Liver (tissue), 10 donors: ENCODE measurements at places on chromosomes 2 and 18. TPM values are rescaled to one million over a fixed set of nuclear protein-coding genes. Genes with fewer than 3 reads are reported as not detected.

DNA sequence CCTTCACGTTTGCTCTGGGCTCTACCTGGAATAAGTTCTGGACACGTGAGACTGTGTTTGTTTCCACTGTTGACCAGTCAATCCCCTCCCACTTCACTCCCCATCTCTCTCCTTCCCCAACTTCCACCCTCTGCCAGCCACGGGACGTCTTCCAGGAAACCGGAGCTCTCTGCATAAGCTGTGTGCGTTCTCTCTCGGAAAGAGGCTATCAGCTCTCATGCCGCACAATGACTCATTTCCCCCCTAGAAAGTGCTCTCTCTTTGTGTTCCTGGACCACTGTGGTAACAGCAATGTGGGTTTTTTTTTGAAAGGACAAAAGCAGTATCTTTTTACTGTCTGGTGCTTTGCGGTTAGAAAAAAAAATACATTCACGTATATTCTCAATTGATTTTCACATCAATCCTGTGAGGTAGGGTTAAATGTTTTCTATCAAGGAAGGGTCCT is 10.2 kb downstream of the PROKR1 start:
- H3K4me1 ChIP-seq = no peaks in the 10 kb centered on the region
- H3K36me3 ChIP-seq = no peaks in the 10 kb centered on the region
- no peak overlapping the region for H3K27ac ChIP-seq
- H3K27me3 ChIP-seq = no peaks in the 10 kb centered on the region
- H3K4me3 ChIP-seq = no peak overlapping the region

- H3K36me3 ChIP-seq = peaks cover 5% of the 10 kb centered on the region
- H3K4me1 ChIP-seq = no peaks in the 10 kb centered on the region
- no peak overlapping the region for H3K4me3 ChIP-seq
- H3K27me3 ChIP-seq = no peaks in the 10 kb centered on the region
- H3K27ac ChIP-seq = no peak overlapping the region
- DNase-seq = no peak
These were observed 219.8 kb downstream of the DYSF start for GRCh38 chr2:71672826-71673795.

- DNase-seq = no peak
- H3K36me3 ChIP-seq = no peaks in the 10 kb centered on the region
- no peaks in the 10 kb centered on the region for H3K4me1 ChIP-seq
- no peak overlapping the region for H3K4me3 ChIP-seq
- H3K27ac ChIP-seq = no peak overlapping the region
- no peaks in the 10 kb centered on the region for H3K27me3 ChIP-seq
These were observed 256.1 kb downstream of the RPRM start for GRCh38 chr2:153222231-153223165.

- DNase-seq = no peak
- no peak overlapping the region for H3K4me3 ChIP-seq
- no peak overlapping the region for H3K27ac ChIP-seq
- no peaks in the 10 kb centered on the region for H3K27me3 ChIP-seq
- no peaks in the 10 kb centered on the region for H3K4me1 ChIP-seq
- no peaks in the 10 kb centered on the region for H3K36me3 ChIP-seq
These were observed 153.9 kb upstream of the LGALSL start for GRCh38 chr2:64300066-64300465.

DNA sequence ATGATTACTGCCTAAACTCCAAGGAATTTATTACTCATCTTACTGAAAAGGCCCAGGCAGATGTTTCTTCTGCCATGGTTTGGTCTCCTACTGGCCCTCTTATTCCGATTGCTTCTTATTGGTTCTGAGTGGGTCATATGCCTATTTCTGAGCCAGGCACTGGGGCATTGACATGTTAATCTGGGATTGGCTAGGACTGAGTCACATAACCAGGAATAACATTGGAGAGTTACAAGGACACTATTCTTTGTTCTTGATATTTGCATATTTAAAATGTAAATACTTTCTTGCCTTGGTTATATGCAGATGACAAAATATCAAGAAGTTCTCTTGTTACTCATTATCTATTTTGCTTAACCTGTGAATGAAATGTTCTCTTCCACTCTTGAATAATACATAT is 534.4 kb upstream of the SLC39A10 start:
- H3K27ac ChIP-seq = no peak overlapping the region
- H3K27me3 ChIP-seq = no peaks in the 10 kb centered on the region
- H3K36me3 ChIP-seq = no peaks in the 10 kb centered on the region
- DNase-seq = no peak

GRCh38 chr18:23810396-23810795 is 121.1 kb downstream of the LAMA3 start:
- H3K4me3 ChIP-seq = no peak overlapping the region
- no peak for DNase-seq
- no peak overlapping the region for H3K27ac ChIP-seq
- H3K27me3 ChIP-seq = no peaks in the 10 kb centered on the region

GRCh38 chr18:6561420-6561861 is 146.7 kb upstream of the L3MBTL4 start:
- H3K27ac ChIP-seq = no peak overlapping the region
- H3K36me3 ChIP-seq = no peaks in the 10 kb centered on the region
- no peak overlapping the region for H3K4me3 ChIP-seq
- H3K4me1 ChIP-seq = no peaks in the 10 kb centered on the region
- no peak for DNase-seq

DNA sequence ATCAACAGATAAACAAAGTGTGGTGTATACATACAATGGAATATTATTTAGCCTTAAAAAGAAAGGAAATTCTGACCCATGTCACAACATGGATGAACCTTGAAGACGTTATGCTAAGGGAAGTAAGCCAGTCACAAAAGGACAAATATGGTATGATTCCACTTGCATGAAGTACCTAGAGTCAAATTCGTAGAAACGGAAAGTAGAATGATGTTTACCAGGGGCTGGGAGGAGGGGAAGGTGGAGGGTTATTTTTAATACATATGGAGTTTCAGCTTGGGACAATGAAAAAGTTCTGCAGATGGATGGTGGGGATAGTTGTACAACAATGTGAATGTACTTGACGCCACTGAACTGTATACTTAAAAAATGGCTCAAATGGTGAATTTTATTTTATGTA is 3.3 kb upstream of the DES start:
- no peak for DNase-seq
- no peak overlapping the region for H3K27ac ChIP-seq
- H3K36me3 ChIP-seq = no peaks in the 10 kb centered on the region
- peaks cover 3% of the 10 kb centered on the region for H3K27me3 ChIP-seq
- H3K4me1 ChIP-seq = peaks cover 3% of the 10 kb centered on the region
- H3K4me3 ChIP-seq = no peak overlapping the region

DNA sequence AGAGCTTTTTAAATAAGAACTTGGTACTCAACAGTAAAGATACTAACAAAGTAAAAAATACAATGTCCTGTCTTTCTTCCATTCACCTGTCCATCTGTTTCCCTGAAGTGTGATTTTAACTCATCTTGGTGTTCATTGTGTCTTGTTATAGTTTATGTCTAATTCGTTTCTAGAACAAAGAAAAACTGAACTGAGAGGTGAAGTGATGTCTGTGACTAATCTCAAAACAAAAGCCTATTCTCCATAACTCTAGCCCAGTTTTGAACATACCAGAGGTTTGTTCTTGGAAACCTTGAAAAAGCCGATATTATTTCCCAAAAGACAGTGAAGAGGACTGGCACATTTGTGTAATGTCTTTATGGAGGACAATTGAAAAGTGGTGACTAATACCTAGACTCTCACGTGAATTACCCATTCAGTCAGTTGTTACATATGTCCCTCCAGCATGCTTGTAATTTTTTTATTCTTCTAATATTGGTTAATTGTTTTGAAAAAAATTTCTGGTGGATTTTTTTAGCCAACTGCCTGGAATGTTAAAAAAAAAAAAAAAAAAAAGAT is 725.8 kb downstream of the SATB2 start:
- no peaks in the 10 kb centered on the region for H3K36me3 ChIP-seq
- no peak overlapping the region for H3K27ac ChIP-seq
- DNase-seq = no peak

DNA sequence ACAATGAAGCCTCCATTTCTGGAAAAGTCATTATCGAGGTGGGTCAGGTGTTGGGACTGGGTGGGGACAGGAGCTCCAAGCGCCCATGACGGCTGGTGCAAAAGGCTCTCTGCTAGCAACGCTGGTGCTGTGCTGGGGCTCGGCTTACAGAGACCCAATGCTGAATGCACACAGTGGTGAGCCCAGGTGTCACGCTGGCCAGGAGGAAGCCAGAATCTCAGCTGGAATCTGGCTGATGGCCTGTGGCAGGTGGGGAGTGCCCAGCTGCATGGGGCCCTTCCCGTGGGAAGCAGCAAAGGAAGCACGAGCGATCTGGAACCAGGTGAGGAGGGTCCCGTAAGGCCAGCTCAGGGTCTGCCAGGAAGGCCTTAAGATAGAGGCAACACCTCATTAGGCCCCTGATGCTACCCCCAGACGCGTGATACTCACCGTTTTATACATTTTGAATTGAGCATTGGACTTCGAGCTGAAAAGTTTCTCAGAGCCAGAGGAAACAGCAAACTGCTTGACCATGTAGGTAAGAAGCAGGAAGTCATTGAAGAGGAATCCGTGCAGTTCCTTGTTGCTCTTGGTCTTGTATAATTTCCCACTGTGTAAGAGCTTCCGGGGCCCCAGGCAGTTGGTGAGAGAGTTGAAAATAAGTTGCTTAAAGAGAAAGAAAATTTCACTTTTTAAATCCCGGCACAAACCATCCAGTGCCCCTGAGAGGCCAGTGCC is 34.7 kb downstream of the FAM228A start:
- DNase-seq = no peak
- no peaks in the 10 kb centered on the region for H3K27me3 ChIP-seq
- peaks cover 37% of the 10 kb centered on the region for H3K36me3 ChIP-seq
- no peak overlapping the region for H3K27ac ChIP-seq

DNA sequence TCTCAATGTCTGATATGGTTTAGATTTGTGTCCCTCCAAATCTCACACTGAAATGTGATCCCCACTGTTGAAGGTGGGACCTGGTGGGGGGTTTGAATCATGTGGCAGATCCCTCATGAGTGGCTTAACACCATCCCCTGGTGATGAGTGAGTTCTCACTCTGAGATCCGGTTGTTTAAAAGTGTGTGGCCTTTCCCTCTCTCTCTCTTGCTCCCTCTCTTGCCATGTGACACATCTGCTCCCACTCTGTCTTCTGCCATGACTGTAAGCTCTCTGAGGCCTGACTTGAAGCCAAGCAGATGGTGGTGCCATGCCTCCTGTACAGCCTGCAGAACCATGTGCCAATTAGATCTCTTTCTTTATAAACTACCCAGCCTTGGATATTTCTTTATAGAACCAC is 108.8 kb downstream of the RBMS1 start:
- no peak for DNase-seq
- no peaks in the 10 kb centered on the region for H3K27me3 ChIP-seq
- no peaks in the 10 kb centered on the region for H3K36me3 ChIP-seq
- no peak overlapping the region for H3K4me3 ChIP-seq
- H3K4me1 ChIP-seq = peaks cover 12% of the 10 kb centered on the region

- H3K27ac ChIP-seq = no peak overlapping the region
- no peak for DNase-seq
- H3K36me3 ChIP-seq = no peaks in the 10 kb centered on the region
- peaks cover 2% of the 10 kb centered on the region for H3K27me3 ChIP-seq
- no peaks in the 10 kb centered on the region for H3K4me1 ChIP-seq
These were observed 84.4 kb upstream of the TWIST2 start for GRCh38 chr2:238763471-238763995.

DNA sequence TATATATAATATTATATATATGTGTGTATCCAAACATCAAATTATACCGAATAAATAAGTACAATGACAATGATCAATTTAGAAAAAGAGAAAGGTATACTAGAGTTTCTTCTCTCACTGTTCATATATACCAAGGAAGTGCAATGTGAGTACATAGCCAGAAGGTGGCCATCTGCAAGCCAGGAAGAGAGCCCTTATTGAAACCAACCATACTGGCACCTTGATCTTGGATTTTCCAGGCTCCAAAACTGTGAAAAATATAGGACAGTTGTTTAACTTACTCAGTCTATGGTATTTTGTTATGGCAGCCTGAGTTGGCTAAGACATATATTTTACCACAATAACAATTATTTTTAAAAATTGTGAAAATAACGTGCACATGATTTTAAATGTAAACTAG is 1490.2 kb upstream of the SLC39A10 start:
- no peak overlapping the region for H3K4me3 ChIP-seq
- no peaks in the 10 kb centered on the region for H3K27me3 ChIP-seq
- no peaks in the 10 kb centered on the region for H3K4me1 ChIP-seq
- no peaks in the 10 kb centered on the region for H3K36me3 ChIP-seq
- no peak for DNase-seq

- no peak overlapping the region for H3K4me3 ChIP-seq
- peaks cover 19% of the 10 kb centered on the region for H3K27me3 ChIP-seq
- DNase-seq = no peak
- H3K4me1 ChIP-seq = peaks cover 26% of the 10 kb centered on the region
These were observed 5.6 kb downstream of the TBR1 start for GRCh38 chr2:161421686-161422085.

GRCh38 chr2:20141056-20141762 is 83.7 kb downstream of the SDC1 start:
- no peaks in the 10 kb centered on the region for H3K4me1 ChIP-seq
- H3K27me3 ChIP-seq = no peaks in the 10 kb centered on the region
- no peak for DNase-seq

DNA sequence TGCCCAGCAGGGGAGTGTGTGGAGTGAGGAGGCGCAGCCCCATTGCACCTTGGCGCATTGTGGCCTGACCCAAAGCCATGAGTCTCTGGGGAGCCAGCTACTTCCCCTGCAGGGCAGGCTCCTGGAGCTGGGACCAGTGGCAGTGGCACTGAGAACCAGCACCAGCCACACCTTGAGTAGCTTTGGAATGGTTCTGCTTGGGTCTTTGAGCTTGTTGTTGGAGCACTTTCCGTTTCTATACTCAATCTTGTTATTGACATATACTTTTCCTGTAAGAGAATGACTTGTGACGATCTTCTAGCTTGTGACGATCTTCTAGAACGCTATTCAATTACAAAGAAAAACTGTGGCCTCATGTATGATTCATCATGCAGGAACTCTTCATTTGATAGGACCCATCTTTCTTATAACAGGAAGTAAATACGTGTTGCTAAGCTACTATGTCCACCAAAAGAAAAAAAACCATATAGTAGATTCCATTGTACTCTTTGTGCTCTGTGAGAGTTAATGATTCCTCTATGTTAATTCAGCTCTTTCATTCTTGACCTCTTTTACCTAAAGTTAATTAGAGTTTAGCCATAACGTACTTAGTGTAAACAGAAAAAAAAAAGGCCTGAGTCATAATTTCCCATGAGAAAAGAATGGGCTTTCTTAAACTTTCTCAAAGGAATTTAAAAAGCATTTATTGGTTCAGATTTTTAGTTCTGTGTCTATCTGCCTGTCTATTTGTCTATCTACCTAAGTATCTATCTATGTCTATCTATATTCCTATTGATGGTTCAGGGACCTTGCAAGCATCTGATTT is 113.1 kb downstream of the GATA6 start:
- H3K4me3 ChIP-seq = no peak overlapping the region
- H3K36me3 ChIP-seq = no peaks in the 10 kb centered on the region
- H3K27ac ChIP-seq = no peak overlapping the region
- H3K4me1 ChIP-seq = peaks cover 14% of the 10 kb centered on the region
- DNase-seq = no peak

The GPBAR1 gene
- polyA plus RNA-seq = 2.1 TPM

The ZNF514 gene
- polyA plus RNA-seq = 1.7 TPM

The TMBIM1 gene
- 61.8 TPM for polyA plus RNA-seq

The TXNDC2 gene
- polyA plus RNA-seq = not detected

The ITSN2 gene
- polyA plus RNA-seq = 10.1 TPM

The ASB18 gene
- not detected for polyA plus RNA-seq
